ENCODE measurements at places on chromosomes 3 and 15.

DNA sequence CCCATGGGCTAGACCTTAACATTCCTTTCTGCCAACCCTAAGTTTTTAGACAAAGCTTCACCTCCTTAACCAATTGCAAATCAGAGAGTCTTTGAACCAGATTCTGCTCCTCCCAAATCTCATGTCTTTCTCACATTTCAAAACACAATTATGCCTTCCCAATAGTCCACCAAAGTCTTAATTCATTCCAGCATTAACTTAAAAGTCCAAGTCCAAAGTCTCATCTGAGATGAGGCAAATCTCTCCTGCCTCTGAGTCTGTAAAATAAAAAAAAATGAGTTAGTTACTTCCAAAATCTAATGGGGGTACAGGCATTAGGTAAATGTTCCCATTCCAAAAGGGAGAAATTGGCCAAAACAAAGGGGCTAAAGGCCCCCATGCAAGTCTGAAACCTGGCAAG lies 43.8 kb upstream of the MYRIP start:
- DNase-seq = no peak

DNA sequence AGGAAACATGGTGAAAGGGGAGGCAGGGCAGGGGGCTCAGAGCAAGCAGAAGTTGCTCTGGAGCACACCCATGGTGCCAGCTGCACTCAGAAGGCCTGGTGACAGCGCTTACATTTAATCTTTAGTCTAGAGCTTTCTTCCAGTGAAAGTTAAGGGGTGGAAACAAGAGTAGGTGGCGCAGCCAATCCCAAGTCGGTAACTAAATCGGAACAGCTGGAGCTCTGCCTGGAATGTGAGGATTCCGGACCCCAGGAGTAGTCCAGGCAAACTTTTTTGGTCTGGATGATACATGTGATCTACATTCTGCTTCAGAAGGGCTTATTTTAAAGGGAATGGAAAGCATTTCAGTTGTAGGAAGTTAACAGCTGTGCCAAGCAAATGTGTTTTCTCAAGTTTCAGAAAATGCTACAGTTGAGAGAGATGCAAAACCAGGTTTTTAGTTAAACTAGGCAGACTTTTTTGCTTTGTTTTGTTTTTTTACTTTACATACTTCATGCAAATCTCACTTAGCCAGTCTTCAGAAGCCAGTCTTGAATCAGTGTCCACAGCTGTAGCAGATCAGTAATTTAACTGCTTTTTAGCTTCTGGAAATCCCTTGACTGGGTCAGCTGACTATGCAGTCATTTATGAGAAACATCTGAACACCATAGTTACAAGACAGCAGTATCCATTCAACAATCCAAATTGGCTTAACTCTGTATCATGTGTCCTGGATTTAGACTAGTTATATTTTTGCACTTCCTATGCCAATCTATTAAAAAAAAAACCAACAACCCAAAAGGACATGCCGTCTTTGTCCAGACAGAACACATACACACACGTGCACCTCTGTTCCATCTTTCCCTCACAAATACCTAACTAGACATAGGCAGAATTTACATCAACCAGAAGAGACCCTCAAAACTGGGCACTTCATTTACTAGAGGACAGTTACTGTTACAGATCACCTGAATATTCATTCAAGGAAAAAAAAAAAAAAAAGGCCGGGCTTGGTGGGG lies 33.2 kb downstream of the ZNF106 start:
- peak; percentile 31 for DNase-seq

GRCh38 chr15:23642413-23643044 lies 5.1 kb downstream of the MAGEL2 start:
- DNase-seq = no peak

GRCh38 chr15:69016021-69016595 lies 1.6 kb downstream of the NOX5 start:
- no peak for DNase-seq

- DNase-seq = no peak
These were observed 60.2 kb downstream of the AMOTL2 start for GRCh38 chr3:134313847-134314587.

GRCh38 chr3:181729341-181729869 lies 17.7 kb downstream of the SOX2 start:
- DNase-seq = no peak

- DNase-seq = no peak
These were observed 27.6 kb downstream of the CMC1 start for GRCh38 chr3:28268989-28269388.

DNA sequence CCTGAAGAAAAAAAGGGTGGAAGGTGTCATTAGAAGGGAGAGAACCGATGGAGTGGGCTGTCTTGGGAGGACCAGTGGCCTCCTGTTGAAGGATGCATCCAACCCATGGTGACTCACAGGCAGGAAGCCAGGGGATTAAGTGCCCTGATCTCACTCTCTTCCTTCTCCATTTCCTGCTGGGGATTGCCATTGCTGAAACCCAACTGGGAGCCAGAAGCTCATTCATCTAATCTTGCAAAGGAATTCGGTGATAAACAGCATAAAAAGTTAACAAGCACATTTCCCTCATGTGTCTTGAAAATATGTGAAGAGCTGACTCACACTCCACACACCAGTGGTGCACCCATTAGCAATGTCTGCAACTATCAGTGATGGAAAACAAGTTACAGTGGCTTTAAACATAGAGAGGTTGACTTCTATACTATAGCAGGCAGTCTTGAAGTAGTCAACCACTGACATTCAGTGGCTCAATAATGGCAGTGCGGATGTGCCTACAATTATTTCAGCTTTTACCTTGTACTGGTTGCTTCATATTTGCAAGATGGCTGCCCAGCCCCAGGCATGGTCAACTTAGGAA lies 12.8 kb upstream of the CSRNP1 start:
- DNase-seq = no peak

- DNase-seq = no peak
These were observed 31.3 kb upstream of the TMEM115 start for GRCh38 chr3:50390508-50391224.

DNA sequence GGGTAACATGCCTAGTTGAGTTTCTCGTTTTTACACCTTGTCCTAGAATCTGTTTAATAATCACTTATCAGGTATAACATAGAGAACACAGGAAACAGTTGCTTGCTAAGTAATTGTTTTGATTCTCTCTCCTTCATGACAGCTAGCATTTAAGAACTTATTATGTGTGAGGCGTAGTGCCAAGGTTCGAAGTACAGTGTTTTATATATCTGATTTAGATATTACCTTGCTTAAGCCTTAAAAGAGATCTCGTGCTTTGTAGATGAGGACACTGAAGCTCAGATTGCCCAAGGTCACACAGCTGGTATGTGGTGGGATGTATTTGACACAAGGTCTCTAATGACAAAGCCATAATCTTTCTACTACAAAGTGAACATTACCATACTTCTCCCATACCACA lies 29.0 kb upstream of the IFT57 start:
- no peak for DNase-seq

Measured in GM13977 (cell line).